BJ (cell line): ENCODE measurements at places on chromosomes 13 and 19.

DNA sequence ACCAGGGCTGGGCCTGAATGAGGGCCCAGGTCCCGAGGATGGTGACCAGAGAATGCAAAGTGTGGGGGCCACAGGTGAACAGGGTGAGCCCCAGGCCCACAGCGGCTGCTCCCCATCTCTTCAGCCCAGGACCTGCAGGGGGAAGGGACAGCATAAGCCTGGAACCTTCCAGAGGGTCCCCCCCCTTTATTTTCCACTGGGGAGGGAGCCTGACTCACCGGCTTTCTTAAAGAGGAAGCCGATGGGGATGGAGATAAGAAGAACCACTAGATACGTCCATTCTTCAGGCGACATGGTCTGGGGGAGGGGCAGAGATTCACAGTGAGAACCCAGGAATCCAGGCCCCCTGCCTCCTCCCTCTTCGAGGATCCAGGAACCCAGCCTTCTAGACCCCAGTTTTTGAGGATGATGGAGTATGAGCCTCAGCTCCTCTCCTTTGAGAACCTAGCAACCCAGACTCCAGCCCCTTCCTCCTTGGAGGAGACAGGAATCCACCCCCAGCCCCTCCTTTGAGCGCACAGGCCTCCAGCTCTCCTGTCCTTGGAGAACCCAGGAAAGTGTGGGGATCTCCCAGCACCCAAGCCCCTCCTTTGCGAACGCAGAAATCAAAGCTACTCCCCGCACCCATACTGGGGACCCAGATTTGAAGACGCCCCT lies 1.0 kb downstream of the MBOAT7 start:
- DNase-seq, result no peak

GRCh38 chr13:112851107-112852038 lies 117.6 kb upstream of the MCF2L start:
- DNase-seq, result no peak

- DNase-seq, result no peak
Observed at GRCh38 chr19:38004186-38004520, 97.1 kb downstream of the SIPA1L3 start.

DNA sequence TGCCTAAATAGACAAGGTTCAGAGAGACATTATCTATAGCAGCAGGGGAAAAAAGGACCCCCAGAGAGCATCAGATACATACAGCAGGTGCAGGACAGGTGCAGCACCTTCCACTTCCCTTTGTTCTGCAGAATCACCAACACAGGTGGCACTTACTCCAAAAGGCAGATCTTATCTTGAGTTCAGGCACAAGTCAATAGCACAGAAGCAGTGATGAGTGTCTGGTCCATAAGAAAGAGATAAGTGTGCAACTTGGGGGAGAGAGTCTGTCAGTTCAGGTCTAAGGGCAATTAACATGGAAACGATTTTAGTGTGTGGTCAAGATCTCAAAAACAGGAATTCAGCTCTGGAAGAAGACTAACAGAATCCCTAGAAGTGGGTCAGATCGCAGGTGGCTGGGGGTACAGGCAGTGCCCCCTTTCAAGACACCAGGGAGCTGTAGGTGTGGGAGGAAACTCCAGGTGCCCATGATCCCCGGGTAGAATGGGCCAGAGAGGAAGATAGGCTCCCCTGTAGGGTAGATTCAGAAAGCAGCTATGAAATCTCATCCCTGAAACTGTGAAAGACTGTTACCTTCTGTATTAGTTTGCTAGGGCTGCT lies 40.6 kb downstream of the TNFSF11 start:
- DNase-seq, result no peak

GRCh38 chr13:75740031-75740430 lies 103.9 kb downstream of the LMO7 start:
- no peak for DNase-seq

DNA sequence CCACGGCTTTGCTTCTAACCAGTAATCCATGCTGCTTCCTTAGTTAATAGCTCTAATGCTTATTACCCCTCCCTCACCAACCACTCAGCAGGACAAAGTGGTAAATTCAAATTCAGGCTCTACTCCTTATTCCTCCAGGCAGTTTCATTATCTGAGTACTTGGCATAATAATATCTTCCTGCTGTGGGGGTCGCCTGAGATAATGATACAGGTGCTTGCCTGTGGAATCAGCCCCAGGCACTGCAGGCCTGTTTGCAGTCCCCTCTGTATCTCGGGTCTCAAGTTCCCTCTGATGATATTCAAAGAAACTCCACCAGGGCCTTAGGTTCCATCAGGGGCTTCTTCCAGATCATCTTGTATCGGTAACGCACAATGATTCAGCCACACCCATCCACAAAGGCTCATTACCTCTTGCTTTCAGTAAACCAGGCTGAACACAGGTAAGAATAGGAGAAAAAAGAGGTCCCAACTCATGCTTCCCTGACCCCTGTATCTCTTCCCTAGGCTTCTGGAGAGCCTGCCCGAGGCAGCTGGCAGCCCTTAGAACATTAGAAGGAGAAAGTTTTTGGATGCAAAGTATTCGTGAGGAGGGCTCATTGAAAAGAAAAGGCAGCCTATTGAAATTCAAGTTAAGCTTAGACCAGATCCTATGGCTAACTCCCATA lies 14.3 kb upstream of the FOXO1 start:
- DNase-seq, result no peak
